ENCODE measurements at places on chromosomes 6 and 20.

GRCh38 chr6:36130667-36131510 lies 576 bp downstream of the MAPK13 start:
- DNase-seq = no peak

- peak; percentile 84 for DNase-seq
Measured at GRCh38 chr6:13354331-13355042, 26.1 kb upstream of the TBC1D7 start.

DNA sequence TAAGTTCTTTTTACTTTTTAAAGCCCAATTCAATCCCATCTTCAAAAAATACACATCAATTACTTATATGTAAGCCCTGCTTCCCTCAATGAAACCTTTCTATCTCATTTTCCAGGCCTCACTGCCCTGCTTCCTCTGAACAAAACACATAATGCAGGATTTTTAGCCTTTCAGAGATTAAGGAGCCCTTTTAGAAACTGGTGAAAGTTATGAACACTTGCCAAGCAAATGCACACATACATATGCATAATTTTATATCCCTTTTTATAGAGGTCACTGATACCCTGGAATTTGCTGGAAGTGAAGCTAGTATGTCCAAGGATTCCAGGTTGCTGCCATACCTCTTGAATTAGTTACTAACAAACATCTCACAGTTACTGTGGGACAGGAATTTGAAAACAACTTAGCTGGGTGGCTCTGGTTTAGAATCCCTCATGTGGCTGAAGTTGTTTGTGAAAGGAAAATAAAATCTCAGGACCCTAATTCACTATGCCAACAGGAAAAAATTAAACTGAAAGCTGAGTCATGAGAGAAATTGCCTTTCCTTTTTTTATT lies 75.8 kb downstream of the UBE3D start:
- DNase-seq = no peak

GRCh38 chr6:166424431-166424830 lies 41.7 kb upstream of the MPC1 start:
- no peak for DNase-seq

DNA sequence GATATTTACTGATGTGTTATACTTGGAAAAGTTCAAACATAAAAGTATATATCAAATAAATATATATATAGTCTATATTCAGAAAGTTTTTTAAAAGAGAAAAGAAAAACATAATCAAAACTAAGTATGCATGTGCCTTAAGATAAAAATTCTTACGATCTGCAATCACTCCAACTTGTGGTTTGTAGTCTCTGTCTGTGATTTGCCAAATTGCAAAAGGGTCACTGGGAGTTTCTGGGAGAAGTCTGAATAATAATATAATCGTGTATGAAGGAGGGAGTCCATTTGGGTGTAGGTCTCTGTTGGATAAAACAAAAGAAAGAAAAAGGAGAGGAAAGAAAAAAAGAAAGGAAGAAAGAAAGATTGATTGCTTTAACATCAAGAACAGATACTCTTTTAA lies 92.4 kb downstream of the COL12A1 start:
- DNase-seq = no peak

GRCh38 chr20:2528671-2529271 lies 7.6 kb upstream of the TMC2 start:
- DNase-seq = no peak

GRCh38 chr6:18391023-18391422 lies 3.9 kb downstream of the RNF144B start:
- no peak for DNase-seq

- DNase-seq = peak; percentile 22
Measured at GRCh38 chr6:82588020-82588419, 224.4 kb downstream of the TPBG start.

DNA sequence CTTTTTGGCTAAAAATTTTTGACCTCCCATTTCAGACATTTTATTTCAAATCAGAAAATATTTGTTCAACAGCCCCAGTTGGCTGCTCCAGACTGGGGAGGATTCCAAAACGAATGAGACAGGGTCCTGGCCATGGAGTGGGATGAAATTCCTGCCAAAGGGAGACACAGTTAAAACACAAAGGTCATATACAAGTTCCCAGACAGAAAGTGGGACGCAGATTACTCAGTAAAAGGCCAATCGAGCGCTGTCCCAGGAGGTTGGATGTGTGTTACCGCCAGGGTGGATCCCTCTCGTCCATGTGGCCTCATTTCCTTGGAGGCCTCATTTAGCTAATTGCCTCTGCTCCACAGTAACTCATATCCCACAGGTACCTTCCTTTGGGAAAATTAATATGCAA lies 41.8 kb upstream of the NNAT start:
- DNase-seq = no peak

DNA sequence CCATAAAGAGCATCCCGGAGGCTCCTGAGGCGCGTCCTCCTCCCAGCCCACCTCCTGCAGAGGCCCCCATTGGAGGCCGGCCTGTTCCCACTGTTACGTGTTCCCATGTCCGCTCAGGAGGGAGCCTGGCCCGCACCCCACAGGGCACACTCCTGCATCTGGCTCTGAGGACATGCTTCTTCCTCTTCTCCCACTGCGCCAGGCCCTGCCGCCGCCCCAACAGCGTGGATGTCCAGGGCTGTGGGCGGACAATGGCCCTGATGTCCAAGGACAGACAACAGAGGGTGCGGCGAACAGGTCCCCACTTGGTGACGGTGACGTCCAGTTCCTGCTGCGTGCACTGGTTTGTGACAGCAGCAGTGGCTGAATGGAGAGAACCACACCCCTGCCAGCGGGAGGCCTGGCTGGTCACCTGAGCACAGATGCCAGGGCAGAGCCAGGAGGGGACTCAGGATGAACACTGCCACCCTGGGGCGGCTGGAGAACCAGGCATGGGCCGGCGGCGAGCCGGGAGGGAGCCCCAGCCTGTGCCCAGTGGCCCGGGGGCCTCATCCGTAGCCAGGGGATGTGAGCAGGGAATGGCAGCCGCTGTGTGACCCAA lies 26.6 kb downstream of the FRMD1 start:
- DNase-seq = no peak

DNA sequence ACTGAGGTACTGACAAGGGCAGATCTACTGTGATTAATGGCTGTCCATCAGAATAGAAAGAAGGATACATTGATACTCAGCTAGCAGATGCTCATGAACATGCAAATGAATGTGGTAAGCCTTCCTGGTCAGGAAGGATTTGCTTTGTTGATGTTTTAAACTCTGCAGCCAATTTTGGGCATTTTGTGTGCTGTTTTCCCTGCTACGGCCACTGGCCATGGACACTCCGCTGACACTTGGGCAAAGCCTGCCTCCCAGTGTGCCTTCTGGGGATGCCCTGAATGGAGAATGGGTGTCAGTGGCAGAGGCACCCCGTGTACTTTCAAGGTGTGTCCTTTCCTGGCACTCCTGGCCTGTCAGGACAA lies 113.1 kb downstream of the SOBP start:
- DNase-seq = no peak

GRCh38 chr6:15689586-15690482 lies 27.0 kb upstream of the DTNBP1 start:
- DNase-seq = no peak

- no peak for DNase-seq
Measured at GRCh38 chr20:43722153-43722505, 4.7 kb downstream of the GTSF1L start.

DNA sequence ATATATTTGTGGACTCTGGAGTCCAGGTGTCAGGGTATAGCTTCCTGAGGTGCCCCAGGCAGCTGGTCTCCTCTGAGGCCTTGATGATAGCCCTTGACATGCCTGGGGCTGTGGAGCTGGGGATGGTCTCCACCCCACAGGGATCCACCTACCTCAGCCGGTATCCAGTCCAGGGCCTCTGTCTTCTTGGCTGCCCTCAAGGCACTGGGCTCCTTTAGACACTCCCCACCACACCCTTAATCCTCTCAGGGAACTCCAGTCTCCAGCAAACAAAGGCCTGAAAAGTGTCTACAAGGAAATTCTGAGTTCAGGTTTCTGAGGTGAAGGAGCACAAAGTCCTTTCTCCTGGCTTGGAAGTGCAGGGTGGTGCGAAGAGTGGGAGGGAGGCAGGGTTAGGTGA lies 44.6 kb upstream of the DDR1 start:
- DNase-seq = no peak

DNA sequence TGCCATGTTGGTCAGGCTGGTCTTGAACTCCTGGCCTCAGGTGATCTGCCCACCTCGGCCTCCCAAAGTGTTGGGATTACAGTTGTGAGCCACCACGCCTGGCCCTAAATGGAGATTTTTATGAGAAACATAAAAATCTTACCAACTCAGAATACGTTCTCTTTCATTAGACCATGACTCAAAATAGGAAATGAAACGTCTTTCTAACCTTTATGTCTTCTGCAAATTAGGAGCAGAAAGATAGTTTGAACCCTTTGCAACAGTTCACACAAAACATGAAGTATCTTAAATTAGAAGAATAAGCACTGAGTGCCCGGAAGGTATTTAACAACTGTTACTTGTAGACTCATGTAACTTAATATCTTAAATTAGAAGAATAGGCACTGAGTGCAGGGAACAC lies 48.3 kb downstream of the AHI1 start:
- DNase-seq = no peak

DNA sequence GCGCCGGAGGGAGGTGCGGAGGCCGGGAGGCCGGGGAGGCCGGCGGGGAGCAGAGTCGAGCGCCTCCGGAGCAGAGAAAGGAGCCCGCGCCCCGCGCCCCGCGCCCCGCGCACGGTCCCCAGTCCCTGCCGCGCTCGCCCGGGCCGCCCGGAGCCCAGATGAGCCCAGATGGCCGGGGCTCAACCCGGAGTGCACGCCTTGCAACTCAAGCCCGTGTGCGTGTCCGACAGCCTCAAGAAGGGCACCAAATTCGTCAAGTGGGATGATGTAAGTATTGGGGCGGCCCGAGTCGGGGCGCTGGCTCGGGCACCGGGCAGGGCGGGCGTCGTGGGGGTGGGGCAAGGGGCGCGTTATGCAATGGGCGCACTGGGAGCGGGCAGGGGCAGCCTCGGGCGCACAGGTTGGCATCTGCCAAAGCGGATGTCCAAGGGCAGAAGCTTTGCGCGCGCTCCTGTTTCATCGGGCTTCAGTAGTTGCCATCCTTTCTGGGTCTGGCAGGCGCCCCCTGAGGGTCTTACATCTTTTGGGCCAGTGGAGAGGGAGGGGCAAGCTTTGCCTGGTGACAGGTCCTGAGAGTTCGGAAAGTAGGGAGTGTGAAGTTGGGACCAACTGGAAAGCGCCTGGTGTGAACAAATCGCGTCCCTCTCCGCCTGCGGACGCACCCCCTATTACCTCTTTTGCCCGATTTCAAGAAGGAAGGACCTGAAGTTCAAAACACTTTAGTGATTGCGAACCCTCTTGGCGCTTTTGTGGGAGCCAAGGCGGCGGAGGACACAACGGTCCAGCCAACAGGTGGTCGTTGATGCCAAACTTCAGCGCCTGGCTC lies 631 bp downstream of the PLCB1 start:
- DNase-seq = peak; percentile 40

GRCh38 chr6:36025260-36025931 lies 955 bp upstream of the SLC26A8 start:
- peak; percentile 16 for DNase-seq

- no peak for DNase-seq
Measured at GRCh38 chr20:31870726-31871617, 538 bp downstream of the TTLL9 start.

- DNase-seq = peak; percentile 72
Measured at GRCh38 chr6:144006736-144007477, 1.2 kb downstream of the PLAGL1 start.

DNA sequence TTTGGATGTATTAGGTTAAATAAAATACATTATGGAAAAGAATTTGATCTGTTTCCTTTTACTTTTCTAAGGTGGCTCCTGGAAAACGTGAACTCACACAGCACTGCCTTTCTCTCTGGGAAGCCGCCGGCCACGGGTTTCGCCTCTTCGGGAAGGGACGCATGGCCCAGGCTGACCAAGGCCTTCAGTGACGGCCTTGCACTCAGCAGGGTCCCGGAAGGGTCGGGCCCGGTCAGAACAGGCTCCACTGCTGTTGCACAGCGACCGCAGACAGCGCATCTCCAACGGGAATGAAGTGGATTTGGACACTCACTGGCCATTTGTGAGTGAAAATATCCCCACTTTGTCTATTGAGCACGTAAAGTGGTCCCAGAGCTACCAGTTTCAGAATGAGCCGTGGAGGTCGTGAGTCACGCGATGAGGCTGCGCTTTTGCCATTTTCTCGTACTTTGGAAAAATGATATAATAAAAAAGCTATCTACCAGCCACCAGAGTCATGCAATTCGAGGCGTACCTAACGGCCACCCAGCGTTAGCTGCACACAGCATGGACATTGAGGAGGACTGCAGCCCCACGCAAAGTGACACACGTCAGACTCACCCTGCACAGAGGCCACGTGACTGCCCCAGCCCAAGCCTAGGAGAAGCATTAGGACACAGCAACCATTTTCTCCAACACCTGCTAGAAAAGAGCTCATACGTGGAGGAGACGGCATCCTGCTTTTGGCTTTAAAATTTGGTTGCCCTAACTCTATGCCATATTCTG lies 244.3 kb downstream of the TTLL2 start:
- DNase-seq = no peak

DNA sequence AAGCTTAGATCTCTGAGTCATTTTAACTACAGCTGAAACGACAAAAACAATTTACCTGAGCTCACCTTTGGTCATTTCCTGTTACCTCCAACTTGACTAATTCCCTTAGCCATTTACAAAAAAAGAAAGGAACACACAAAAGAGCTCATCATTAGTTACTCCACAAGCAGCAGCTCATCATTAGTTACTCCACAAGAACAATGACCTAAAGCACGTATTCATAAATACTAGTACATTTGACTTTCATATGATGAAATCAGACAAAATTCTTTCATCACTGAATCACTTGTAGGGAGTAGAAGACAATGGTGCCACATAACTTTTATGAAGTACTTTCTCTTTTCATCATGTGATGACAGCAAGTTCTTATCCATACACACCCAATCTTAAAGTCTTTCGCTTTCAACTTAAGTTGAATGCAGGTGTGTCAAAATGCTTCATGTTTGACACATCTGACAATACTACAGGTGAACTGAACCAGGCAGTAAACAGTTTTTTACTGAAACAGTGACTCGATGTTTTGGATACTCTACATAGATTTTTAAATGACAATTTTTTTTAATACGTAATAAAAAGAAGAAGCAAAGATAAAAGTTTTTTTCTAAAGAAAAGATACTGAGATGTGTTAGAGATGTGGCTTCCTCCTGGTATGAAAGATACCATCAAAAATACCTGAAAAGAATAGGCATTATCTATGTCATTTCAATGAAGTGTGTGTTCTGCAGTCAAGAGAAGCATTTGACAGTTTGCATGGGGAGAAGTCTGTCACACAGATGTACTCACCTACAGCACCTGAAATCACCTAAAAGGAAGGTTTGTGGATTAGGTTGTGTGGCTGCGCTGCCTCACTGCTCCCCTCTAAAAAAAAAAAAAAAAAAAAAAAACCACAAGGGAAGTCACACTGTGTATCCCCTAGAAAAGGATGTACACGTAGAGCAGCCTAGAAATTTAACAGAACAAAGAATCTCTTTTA lies 109.1 kb downstream of the PRDM1 start:
- peak; percentile 88 for DNase-seq

DNA sequence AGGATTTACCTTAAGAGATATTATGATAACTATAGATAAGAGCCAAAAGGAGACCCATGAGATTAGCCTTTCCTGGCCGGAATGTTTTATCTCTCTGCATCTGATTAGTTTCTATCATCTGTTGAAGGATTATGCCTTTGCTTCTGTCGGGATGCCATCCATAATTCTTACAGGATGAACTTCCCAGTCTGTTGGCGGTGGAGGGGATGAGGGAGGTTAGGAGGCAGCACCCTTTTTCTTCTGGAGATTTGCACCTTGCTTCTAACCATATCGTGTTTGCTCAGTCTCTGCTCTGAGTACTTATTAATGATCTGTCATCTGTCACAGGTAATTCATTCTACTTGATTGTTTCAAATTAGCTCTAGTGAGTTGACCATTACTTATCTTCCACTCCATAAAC lies 292.1 kb downstream of the KHDC1L start:
- DNase-seq = no peak

All from ELR (cell line).